ENCODE measurements at places on chromosomes 16 and 17.

- no peak for DNase-seq
Measured at GRCh38 chr17:28724500-28725165, 1.4 kb downstream of the TLCD1 start.

- peak; percentile 74 for DNase-seq
Measured at GRCh38 chr17:42221886-42222745, 27.8 kb upstream of the GHDC start.

- DNase-seq, result no peak
Measured at GRCh38 chr17:36650096-36650775, 48.9 kb downstream of the MRM1 start.

- DNase-seq, result no peak
Measured at GRCh38 chr17:58119491-58119890, 28.7 kb upstream of the OR4D1 start.

DNA sequence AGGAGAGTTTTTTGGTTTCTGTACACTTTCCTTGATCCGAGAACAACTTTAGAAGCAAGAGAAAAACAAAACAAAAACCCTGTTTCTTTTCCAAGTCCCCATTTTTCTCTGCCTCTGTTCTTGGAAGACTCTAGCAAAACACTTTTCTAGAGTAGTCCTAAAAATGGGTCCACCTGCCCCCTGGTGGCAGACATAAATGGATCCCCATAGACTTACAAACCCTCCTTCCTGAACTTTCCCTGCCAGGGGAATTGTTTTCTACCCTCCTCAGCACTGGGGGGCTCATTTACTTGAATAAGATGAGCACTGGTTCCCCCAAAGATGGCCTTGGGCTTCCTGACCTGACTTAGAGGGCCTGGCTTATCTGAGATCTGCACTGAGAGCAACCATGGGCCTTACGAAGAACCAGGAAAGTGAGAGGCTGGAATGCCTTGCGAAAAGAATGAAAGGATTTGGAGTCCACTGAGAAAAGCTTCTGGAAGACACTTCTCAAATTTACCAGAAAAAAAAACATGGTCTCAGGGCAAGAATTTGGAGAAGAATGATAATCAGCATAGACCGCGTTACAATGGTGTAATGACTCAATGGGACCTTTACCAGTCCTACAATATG is 48.0 kb upstream of the CDYL2 start:
- peak; percentile 1 for DNase-seq

DNA sequence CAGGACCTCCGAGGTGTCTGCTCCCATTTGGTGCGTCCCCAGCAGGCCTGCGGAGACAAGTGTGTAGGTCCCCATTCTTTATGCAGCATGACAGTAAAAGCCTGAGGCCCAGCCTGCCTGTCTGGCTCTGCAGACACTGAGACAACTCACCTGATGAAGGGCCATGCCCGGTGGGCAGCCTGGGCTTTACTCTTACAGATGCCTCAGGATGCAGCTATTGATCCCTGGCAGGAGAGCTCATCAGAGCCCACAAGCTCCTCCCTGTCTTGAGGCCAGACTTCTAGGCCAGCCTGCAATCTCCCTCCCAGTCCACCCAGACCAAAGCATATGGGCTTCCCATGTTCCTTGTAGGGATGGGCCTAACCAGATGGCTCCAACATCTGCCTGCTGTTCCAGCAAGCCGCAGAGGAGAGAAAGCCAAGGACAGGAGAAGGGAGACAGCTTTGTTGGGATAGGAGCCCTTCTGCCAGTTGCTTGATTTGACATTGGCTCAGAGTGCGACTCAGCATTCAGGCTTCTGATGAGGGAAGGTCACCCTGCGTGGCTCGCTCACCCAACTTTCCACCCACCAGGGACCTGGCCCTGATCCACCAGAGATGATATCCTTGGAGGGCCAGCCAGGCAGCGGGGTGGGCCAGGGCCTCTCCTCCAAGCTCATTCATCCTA is 87.5 kb downstream of the SOCS1 start:
- no peak for DNase-seq

GRCh38 chr16:50390371-50390771 is 21.6 kb upstream of the BRD7 start:
- DNase-seq, result no peak

- no peak for DNase-seq
Measured at GRCh38 chr17:31690151-31690551, 168.9 kb downstream of the COPRS start.

Data from CD4-positive, alpha-beta T cell treated with Interleukin-12 subunit alpha and Interleukin-12 subunit beta, for 1 hour (primary cell).